ENCODE measurements at places on chromosomes 12 and 14.

DNA sequence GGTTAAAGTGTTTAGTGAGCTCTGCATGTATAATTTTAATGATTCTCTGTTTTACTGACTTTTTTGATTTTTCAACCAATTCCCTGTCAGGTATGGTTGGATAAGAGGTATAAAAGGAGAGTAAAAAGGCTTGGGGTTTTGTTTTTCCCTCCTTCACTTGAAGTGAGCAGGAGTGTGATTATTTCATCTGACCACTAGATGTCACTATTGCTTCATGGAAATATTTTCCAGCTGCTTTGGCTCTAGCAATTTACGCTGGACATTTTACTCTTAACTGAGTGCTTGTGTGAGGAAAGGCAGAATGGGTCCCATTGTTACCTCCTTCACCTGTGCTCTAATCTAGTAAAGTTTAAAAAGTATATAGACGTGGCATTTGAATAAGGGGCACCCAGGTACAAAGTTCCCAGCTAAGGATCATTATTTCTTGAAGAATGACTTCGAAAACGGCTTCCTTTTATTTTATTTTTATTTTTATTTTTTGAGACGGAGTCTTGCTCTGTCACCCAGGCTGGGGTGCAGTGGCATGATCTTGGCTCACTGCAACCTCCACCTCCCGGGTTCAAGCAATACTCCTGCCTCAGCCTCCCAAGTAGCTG, 66.5 kb downstream of the TBC1D30 start:
- DNase-seq: no peak
- H3K27ac ChIP-seq: no peak overlapping the region
- no peaks in the 10 kb centered on the region for H3K4me1 ChIP-seq

DNA sequence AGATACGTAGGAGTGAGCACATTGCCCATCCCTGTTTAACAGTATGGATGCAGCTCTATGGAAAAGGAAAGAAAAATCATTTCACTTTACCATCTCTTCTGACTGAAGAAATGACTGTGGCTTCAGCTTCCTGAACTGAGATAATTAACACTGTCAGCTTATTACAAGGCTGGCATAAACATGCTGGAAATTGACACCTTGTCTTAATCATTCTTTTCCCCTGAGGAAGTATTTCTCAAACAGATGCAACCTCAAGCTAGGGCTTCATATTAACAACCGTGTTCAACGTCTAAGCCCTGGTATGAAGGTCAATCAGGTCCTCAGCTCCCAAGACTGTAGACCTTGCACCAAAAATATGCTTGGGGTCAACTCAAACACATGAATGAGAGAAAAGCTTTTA, 25.0 kb downstream of the RERG start:
- no peak overlapping the region for H3K27ac ChIP-seq
- H3K27me3 ChIP-seq: no peaks in the 10 kb centered on the region
- no peak for DNase-seq
- no peaks in the 10 kb centered on the region for H3K36me3 ChIP-seq
- H3K4me1 ChIP-seq: peaks cover 8% of the 10 kb centered on the region

- peak overlapping the region; percentile 52 for H3K27ac ChIP-seq
- H3K4me3 ChIP-seq: no peak overlapping the region
- H3K27me3 ChIP-seq: no peaks in the 10 kb centered on the region
- H3K36me3 ChIP-seq: peaks cover 55% of the 10 kb centered on the region
Observed at GRCh38 chr12:132077322-132078100, 66.6 kb downstream of the DDX51 start.

DNA sequence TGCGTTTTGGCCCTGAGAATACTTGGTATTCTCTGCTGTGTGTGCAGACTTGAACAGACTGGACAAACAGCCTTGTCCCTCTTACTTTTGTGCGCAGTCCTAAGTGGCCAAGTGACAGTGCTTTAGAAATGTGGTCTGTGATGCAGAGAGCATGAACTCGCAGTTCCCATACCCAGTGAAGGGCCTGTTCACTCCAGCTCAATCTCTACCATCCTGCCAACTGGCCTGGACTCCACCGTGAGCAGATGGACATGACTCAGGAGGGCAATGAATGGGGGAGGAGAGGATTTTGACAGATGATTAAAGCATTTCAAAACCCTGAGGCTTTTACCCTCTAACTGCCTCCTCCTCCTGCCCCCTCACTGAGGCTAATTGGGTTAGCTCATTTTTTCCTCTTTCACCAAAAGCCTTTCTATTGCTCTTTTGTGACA, 62.5 kb upstream of the PYGL start:
- no peak overlapping the region for H3K4me3 ChIP-seq
- H3K27me3 ChIP-seq: no peaks in the 10 kb centered on the region
- peak overlapping the region; percentile 37 for H3K27ac ChIP-seq

DNA sequence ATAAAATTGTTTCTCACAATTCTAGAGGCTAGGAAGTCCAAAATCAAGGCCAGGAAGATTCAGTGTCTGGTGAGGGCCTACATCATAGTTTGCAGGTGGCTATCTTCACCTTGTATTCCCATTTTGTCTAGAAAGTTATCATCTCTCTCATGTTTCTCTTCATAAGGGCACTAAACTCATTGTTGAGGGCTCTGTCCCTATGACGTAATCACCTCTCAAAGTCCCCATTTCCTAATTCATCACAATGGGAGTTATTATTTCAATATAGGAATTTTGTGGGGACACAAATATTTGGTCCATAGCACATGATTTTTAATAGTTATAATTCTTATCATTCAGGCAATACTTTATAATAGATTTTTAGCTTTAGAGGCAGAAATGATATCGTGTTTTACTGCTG, 1509.2 kb upstream of the SEL1L start:
- no peaks in the 10 kb centered on the region for H3K27me3 ChIP-seq
- no peak overlapping the region for H3K27ac ChIP-seq
- H3K4me3 ChIP-seq: no peak overlapping the region
- DNase-seq: no peak
- H3K36me3 ChIP-seq: no peaks in the 10 kb centered on the region
- H3K4me1 ChIP-seq: no peaks in the 10 kb centered on the region

DNA sequence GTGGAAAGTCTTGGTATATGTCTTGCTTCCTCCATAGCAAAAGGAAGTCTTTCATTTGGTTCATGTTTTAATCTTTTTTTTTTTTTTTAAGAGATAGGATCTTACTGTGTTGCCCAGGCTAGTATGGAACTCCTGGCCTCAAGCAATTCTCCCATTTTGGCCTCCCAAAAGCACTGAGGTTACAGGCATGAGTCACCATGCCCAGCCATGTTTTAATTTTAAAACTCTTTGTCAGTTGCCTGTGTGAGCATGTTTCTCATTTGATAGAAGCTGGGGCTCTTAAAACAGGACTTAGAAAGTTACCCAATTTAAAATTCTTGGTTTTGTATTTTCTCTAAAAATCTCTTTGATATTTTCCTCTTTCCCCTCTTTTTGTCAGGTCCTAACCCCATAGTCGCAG, 45.0 kb upstream of the REP15 start:
- no peak for DNase-seq
- peak overlapping the region; percentile 24 for H3K27ac ChIP-seq
- H3K4me1 ChIP-seq: peaks cover 10% of the 10 kb centered on the region
- peaks cover 69% of the 10 kb centered on the region for H3K36me3 ChIP-seq
- no peak overlapping the region for H3K4me3 ChIP-seq

DNA sequence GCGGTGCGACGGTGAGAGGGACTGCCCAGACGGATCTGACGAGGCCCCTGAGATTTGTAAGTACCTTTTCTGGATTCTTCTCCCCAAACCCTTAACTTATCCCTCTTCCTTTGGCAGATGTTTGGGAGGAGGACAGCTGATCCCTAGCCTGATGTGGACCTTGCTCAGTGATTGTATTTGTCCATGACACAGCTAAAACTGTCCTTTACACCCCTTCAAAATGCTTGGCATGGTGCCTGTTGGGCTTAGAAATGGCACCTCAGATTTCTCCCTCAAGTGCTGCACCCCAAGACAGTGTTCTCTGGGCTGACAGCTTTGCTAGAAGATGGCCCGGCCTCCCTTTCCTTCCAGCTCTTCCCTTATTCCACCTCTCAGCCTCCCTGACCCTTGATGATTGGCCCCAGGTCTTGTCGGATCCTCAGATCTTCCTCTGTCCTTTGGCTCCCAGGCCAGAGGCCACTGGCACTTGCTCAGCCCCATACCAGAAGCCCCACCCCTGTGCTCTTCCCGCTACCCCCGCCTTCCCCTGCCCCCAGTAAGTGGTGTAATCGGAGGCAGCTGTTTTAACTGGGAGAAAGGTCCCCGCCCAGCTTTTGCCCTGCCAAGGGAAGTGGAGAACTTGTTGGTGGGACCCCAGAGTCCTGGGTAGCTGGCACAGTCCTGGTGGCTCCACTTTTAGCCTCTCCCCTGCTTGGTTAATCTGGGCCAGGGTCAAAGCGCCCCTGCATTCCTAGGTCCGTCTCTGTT, 8.7 kb downstream of the LRP1-AS start:
- no peaks in the 10 kb centered on the region for H3K27me3 ChIP-seq
- no peak overlapping the region for H3K4me3 ChIP-seq
- H3K36me3 ChIP-seq: peaks cover 44% of the 10 kb centered on the region
- H3K4me1 ChIP-seq: peaks cover 100% of the 10 kb centered on the region
- H3K27ac ChIP-seq: peak overlapping the region; percentile 99
- DNase-seq: peak; percentile 88

- H3K27me3 ChIP-seq: no peaks in the 10 kb centered on the region
- no peaks in the 10 kb centered on the region for H3K36me3 ChIP-seq
- H3K27ac ChIP-seq: no peak overlapping the region
- peaks cover 12% of the 10 kb centered on the region for H3K4me1 ChIP-seq
Observed at GRCh38 chr12:104737791-104738301, 220.2 kb downstream of the SLC41A2 start.

GRCh38 chr12:15819644-15820437, 30.7 kb upstream of the EPS8 start:
- H3K4me1 ChIP-seq: no peaks in the 10 kb centered on the region
- no peaks in the 10 kb centered on the region for H3K27me3 ChIP-seq
- no peak for DNase-seq
- no peak overlapping the region for H3K27ac ChIP-seq

DNA sequence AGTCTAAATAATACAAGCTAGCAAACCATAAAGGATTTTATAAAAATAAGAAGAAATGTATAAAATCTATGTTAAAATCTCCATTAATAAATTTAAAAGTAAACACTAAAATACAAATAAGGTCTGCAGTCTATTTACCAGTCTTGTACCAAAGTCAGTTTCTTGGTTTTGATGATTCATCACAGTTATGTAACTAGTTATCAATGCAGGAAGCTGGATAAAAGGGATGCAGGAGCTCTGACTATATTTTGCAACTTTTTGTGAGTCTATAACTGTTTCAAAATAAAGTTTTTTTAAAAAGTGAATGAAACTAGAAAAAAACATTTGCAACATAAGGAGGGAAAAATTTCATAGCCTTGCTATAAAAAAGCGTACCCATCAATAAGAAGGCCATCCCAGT, 151.5 kb downstream of the DERA start:
- no peaks in the 10 kb centered on the region for H3K36me3 ChIP-seq
- H3K27me3 ChIP-seq: no peaks in the 10 kb centered on the region
- H3K4me3 ChIP-seq: no peak overlapping the region
- DNase-seq: no peak
- H3K27ac ChIP-seq: no peak overlapping the region

GRCh38 chr12:53388932-53389331, 9.0 kb downstream of the SP1 start:
- peak overlapping the region; percentile 73 for H3K4me3 ChIP-seq
- H3K27ac ChIP-seq: peak overlapping the region; percentile 56
- H3K4me1 ChIP-seq: peaks cover 81% of the 10 kb centered on the region
- peaks cover 42% of the 10 kb centered on the region for H3K36me3 ChIP-seq
- H3K27me3 ChIP-seq: no peaks in the 10 kb centered on the region

- H3K4me1 ChIP-seq: no peaks in the 10 kb centered on the region
- no peak overlapping the region for H3K27ac ChIP-seq
- H3K36me3 ChIP-seq: peaks cover 73% of the 10 kb centered on the region
- DNase-seq: no peak
- no peak overlapping the region for H3K4me3 ChIP-seq
- H3K27me3 ChIP-seq: no peaks in the 10 kb centered on the region
Observed at GRCh38 chr12:103986829-103987228, 21.2 kb downstream of the TDG start.

DNA sequence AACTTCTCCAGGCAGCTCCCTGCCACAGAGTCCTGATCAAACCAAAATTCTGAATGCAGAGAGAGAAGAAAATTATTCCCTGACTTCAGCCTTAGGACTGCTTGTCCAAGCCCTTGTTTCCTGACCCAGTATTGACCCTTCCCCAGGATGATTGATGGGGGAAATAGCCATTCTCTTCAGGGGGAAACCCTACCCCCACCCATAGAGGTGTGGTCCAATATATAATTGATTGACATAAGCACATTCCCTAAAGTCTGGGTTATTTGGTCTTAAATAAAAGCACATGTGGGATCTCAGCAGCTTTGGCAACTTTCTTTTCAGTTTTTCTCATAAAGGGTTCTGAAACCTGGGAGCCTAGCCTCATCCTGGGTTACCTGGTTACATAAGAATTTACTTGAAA, 201.2 kb upstream of the DDHD1 start:
- no peak for DNase-seq
- no peak overlapping the region for H3K4me3 ChIP-seq
- no peaks in the 10 kb centered on the region for H3K36me3 ChIP-seq
- no peak overlapping the region for H3K27ac ChIP-seq
- peaks cover 8% of the 10 kb centered on the region for H3K4me1 ChIP-seq

GRCh38 chr14:73428353-73428824, 30.0 kb downstream of the NUMB start:
- no peak for DNase-seq
- no peaks in the 10 kb centered on the region for H3K27me3 ChIP-seq
- H3K36me3 ChIP-seq: no peaks in the 10 kb centered on the region

DNA sequence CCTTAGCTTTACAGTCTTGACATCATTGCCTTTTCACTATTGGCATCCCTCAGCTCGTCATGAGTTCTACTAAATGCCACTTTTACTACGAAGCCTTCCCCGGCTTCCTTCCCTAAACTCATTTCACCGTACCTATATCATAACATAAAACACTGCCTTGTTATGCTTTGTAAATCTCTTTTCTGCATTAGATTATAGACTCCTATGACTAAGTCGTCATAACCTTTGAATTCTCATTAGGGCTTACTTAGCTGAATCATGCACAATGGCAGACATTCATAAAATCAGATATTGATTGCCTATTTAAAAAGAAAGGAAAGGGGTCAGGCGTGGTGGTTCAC, 21.0 kb downstream of the BTG1 start:
- H3K27me3 ChIP-seq: no peaks in the 10 kb centered on the region
- DNase-seq: no peak
- no peak overlapping the region for H3K27ac ChIP-seq
- peaks cover 19% of the 10 kb centered on the region for H3K36me3 ChIP-seq
- no peak overlapping the region for H3K4me3 ChIP-seq

DNA sequence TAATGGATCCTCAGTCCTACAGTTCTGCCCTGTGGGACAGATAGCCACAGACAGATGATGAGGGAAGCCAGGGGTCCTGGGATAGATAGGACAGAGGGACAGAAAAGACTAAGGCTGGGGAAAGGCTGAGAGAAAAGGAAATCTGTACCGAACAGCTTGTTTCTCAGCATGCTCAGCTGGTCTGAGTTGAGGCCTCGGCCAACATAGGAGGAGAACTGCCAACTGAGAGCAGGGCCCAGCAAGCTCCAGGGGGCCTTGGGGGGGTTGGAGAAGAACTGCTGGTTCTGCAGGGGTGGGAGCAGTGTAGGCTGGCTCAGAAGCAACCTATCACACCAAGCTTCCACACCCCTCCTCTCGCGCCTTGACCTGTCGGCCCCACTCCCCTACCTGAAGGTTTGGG, 10.1 kb downstream of the IL23A start:
- no peaks in the 10 kb centered on the region for H3K4me1 ChIP-seq
- H3K36me3 ChIP-seq: peaks cover 95% of the 10 kb centered on the region
- no peak overlapping the region for H3K4me3 ChIP-seq
- H3K27ac ChIP-seq: no peak overlapping the region
- no peak for DNase-seq
